ENCODE measurements at places on chromosomes 11 and 22.

GRCh38 chr22:49437356-49437755 is 390.3 kb downstream of the BRD1 start:
- no peak for DNase-seq

DNA sequence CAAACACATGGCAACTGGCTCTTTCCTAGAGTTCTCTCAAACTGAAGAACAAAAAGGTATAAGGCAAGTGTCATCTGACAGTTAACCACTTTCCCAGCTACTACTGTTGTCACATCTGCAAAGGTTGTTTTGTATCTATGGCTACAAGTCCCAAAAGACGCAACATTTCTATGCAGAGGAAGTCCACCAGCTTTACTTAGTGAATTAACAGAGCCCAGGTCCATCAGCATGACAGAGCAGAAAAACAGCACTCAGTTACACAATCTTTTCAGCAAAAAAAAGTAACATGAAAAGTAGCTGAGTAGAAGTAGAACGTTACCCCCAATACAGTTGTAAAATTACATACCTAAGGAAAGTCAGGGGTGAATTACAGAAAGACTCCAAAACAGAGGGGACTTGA is 12.1 kb downstream of the CPSF7 start:
- DNase-seq = no peak

DNA sequence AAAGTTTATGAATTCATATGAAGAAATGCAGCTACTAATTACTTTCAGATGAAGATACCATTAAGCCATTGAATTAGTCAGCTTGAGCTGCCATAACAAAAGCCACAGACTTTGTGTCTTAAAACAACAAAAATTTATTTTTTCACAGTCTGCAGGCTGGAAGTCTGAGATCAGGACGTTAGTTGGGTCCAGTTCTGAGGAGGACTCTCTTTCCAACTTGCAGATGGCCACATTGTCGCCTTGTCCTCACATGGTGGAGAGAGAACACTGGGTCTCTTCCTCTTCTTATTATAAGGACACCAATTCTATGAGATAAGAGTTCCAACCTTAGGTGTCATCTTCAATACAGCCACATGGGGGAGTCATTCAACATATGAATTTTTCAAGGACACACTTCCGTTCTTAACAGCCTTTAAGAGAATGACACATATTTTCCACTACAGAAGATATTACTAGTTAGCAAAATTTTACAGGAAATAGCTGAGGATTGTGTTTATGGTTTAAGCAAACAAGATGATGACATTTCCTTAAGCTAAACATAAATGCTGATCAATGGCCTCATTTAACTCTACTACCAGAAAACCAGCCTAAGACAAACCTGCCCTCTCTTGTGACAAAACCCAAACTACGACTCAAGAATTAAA is 56.0 kb downstream of the DCUN1D5 start:
- DNase-seq = no peak

DNA sequence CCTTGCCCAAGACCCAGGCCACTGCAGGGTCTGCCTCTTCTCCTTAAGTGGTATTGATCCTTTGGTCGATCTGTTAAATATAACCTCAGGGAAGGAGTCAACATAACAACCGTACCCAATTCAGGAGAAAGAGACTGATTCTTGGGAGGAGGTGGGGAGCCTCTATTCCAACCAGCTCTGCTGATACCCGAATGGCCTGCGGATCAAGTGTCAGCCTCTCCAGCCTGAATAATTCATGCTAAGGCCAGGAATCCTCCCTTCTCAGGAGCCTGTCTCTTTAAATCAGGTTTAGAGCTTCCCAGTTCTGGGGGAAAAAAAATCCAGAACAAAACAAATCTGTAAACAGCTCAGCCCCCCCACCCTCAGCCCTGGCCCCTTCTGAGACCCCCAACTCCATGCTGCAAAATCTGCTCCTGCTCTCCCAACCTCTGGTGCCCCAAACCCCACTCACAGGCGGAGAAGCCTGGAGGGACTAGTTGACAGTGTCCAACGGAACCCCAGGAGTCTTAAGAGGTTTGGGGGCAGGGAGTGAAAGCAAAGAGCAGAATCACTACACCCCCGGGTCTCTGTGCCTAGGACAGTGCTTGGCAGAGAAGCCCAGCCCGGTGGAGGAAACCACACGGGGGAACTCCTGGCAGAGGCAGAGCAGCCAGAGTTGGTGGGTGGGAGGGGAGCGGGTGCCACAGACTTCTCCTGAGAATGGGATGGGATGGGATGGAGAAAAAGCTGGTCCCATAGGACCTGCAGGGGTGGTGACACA is 863 bp upstream of the TPBGL start:
- DNase-seq = no peak

GRCh38 chr11:35955636-35956035 is 11.8 kb downstream of the LDLRAD3 start:
- DNase-seq = no peak

GRCh38 chr11:20656901-20657300 is 12.5 kb upstream of the NELL1 start:
- no peak for DNase-seq

- no peak for DNase-seq
Observed at GRCh38 chr11:129270446-129270845, 78.3 kb upstream of the ARHGAP32 start.

- no peak for DNase-seq
Observed at GRCh38 chr11:69708736-69709401, 5.0 kb upstream of the FGF19 start.

GRCh38 chr11:86547727-86548126 is 124.7 kb downstream of the ME3 start:
- no peak for DNase-seq

DNA sequence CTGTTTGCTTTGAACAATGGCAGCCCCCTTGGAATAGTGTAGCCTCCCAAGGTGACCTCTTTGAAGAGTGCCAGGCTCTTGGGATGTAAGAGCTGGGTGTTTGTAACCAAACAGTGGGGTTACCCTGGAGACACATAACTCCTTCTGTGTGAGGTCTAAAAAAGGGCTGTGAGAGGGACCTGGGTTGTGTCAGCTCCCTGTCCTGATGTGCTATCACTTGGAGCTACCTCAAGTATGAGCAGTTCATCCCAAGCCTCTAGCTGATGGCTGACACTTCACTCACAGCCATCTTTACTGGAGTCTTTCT is 40.2 kb downstream of the TSPAN18 start:
- no peak for DNase-seq

DNA sequence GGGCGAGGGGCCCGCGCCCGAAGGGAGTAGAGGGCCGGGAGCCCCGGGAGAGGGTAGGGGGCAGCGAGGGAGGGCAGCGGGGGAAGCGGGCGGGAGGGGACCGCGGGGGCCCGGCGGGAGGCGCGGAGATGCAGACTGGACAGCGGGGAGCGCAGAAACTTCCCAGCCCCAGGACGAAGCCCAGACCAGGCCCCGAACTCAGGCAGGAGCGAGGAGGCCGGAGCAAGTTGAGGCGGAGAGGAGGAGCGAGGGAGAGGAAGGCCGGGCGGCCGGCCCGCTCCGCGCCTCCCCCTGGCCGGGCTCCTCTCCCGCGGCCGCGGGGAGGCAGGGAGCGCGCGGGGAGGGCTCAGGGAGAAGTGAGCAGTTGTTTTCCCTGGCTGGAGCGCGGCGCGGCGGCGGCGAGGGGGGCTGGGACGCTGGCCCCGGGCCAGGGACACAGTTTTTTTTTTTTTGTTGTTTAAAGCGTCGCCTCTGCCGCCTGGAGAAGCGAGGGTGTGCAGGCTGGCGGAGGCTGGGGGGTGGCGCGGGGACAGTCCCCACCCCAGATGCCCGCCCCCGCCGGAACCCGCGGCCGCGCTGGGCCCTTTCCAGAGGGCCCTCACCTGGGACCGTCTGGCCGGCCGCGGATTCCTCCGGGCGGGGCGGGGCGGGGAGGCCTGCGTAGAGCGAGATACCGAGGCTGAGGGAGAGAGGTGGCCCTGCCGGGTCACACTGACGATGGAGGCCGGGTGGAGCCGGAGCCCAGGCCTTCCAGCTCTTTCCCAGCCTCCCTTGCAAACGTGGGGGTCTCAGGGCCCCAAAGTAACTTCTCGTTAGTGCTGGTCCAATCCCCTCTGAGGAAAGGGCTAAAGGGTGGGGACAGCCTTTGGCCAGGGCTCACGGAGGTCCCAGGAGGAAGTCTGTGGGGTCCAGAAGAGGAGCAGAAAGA is at the start of gene LTBP3:
TSS of gene LTBP3 (minus strand) at position 358 of the 928 bp plus-strand sequence. CDS start 400 bp downstream, outside the sequence.
- no peak for DNase-seq

DNA sequence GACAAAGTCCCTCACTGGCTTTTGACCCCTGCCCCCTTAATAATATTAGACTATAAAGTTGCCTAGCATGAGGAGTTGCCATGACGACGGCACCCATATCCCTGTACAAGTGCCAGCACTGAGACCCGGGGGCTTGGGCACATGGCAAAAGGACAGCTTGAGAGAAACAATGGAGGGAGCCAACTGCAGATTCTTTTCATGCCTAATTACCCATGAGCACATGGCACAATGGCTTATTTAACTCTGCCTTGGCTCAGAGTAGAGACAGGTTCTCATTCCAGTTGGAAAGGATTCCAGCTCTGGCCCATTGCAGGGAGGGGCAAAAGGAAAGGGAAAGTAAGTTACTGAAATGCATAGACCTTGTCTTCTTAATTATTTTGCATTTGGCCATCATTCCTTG is 261.2 kb upstream of the UBASH3B start:
- no peak for DNase-seq

GRCh38 chr11:63945477-63946163 is 6.8 kb downstream of the NAA40 start:
- no peak for DNase-seq

DNA sequence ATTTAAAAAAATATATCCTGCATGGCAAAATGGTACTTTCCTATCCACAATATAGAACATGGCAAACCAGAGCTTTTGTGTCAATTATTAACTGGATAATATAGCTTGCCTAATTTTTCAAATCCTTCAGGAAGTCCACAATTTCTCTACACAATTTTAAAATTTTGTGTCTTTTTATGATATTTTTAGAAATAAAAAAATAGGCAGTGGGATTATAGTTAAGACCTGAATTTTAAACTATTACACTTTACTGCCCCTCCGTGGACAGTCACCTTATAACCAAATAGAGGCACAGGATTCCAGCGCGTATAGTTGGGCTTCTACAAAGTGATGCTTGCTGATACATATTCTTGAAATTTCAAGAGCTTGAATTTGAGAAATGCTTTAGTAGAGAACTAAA is 2.1 kb upstream of the DMC1 start:
- DNase-seq = no peak

DNA sequence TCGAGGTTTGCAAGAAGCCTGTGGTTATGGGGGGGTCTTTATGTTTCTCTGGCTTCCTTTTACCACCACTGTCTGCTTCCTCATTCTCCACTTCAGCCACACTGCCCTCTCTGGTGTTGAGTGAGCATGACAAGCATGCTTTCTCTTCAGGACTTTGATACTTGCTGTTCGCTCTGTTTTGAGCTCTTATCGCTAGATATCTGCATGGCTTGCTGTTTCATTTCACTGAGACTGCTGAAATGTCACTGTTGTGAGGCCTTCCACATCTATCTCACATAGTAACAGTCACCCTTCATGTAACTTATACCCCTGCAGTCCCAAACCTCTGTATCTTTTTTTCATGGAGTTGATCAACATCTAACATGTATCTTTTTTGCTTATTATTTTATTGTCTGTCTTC is 59.8 kb downstream of the TMEM135 start:
- DNase-seq = no peak

DNA sequence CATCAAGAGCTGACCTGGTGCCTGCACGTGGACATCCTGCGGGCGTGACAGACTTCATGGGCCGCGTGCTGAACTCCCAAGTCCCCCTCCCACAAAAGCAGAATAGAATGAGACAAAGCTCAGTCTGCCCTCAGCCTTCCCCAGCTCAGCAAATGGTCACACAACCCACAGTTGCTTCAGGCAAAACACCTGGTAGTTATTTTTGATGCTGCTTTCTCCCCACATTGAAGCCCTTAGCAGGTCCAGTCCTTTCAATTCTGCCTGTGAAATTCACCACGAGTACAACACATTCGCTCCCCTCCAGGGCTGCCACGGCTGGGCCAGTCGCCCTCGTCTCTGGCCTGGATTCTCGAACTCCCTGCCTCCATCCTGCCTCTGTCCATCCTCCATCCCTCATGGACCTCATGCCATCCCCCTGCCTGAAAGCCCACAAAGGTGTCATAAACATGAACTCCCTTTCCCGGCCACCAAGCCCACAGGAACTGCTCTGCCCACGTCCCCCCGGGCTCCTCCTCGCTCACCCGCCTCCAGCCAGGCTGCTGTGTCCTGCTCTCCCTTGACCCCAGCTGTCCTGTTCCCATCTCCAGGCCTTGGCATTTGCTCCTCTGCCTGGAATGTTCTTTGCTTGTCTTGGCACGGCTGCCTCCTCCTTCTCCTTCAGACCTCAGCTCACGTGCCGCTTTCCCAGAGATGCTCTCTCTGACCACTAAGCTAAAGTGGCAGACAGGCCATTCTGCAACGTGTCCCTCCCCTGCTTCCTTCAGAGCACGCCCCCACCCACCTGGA is 42.1 kb downstream of the SCUBE1 start:
- no peak for DNase-seq
